ENCODE measurements at places on chromosomes 2 and 18.

- DNase-seq: no peak
These were observed 23.0 kb downstream of the BIN1 start for GRCh38 chr2:127083819-127084503.

DNA sequence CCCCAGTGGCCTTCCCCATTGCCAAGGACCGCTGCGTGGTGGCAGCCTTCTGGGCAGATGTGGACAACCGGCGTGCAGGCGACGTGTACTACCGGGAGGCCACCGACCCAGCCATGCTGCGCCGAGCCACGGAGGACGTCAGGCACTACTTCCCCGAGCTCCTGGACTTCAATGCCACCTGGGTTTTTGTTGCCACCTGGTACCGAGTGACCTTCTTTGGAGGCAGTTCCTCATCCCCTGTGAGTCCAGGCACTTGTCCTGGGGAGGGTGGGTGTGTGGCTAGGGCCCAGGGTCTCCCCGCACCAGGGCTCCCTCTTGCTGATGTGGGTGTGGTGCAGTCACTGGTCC, 31.9 kb downstream of the SNED1 start:
- no peak for DNase-seq

DNA sequence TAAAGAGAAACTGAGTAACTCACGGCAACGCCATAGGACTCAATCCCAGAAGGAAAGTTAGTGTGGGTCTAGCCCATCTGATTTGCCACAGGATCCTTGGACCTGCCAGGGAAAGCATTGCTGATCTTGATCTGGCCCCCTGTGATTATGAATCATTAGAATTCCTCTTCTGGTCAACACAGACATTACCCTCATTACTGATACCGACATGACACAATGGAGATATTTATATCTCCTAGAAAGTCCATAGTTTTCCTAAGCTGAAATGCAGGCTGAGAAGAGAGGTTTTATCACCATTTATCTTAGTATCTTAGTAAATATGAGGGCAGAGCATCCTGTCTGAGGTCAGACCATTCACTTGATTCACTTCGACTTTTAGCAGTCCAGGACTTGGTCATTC, 75.5 kb upstream of the CCDC68 start:
- DNase-seq: no peak

- no peak for DNase-seq
These were observed 5.6 kb downstream of the IL1F10 start for GRCh38 chr2:113073325-113073834.

- DNase-seq: no peak
These were observed 36.5 kb upstream of the B4GALT6 start for GRCh38 chr18:31720867-31721266.

GRCh38 chr2:213068676-213069359, 82.6 kb downstream of the IKZF2 start:
- no peak for DNase-seq

DNA sequence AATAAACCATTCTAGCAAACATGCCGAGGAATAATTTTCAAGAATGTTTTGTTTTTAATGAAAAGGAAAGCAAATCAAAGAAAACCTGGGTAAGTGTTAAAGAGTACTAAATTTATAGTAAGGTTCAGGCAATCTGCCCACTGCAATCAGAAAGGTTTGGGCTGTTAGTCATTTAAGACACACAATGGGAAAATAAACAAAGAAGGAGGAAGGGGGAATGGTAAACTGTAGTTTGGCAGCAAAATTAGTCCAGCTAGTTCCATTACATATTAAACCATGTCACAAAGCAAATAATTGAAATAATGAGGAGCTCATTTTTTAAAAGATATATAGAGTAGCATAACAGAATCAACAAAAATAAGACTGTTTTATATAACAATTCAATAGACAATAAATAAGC, 87.5 kb upstream of the COPS8 start:
- no peak for DNase-seq

DNA sequence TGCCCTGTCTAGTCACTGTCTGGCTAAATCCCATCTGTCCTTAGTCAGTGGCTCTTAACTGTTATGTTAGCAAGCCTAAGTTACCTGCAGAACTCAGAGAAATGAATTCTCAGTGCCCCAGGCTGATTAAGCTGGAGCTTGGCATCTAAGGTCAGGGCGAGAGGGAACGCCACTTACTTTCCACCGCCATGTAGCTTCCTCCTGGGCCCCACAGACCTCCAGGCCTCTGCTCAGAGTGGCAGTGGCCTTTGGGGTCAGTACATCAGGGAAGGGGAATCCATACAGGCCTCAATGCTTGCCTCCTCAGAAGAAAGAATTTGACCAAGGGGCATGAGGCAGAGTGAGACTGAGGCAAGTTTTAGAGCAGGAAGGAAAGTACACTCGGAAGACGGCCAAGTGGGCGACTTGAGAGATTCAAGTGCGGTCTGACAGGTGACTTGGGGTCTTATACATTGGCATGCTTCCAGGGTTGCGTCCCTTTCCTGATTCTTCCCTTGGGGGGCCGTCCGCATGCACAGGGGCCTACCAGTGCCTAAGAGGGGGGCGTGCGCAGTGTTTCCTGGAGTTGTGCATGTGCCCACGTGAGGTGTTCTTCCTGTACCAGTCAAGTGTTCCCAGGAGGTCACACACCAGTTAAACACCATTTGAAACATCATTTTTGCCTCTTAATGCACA, 64.1 kb downstream of the EMILIN2 start:
- DNase-seq: no peak

- no peak for DNase-seq
These were observed 265.2 kb upstream of the APCDD1 start for GRCh38 chr18:10188971-10189810.

DNA sequence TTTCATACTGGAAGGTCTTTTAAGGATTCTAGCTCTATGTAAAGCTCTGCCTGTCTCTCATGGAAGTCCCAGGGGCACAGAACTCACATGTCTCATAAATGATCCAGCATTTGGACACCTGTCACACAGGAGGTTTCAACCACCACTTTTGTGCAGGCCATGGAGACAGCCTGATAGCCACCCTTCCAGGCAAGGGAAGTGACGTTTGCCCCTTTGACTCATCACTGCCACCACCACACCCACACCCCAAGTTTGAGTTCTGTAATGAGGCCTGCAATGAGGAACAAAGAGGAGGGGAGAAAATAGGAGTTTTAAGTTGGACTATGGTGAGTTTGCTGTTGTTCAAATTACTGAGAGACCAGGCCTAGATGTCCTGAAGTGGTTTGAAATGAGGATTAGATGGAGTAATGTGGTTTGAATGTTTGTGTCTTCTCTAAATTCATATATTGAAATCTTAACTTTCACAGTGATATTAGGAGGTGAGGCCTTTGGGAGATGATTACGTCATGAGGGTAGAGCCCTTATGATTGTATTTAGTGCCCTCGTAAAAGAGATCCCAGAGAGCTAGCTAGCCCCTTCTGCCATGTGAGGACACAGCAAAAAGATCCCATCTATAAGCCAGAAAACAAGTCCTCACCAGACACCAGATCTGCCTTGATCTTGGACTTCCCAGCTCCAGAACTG, 175.3 kb upstream of the EPHA4 start:
- DNase-seq: no peak

DNA sequence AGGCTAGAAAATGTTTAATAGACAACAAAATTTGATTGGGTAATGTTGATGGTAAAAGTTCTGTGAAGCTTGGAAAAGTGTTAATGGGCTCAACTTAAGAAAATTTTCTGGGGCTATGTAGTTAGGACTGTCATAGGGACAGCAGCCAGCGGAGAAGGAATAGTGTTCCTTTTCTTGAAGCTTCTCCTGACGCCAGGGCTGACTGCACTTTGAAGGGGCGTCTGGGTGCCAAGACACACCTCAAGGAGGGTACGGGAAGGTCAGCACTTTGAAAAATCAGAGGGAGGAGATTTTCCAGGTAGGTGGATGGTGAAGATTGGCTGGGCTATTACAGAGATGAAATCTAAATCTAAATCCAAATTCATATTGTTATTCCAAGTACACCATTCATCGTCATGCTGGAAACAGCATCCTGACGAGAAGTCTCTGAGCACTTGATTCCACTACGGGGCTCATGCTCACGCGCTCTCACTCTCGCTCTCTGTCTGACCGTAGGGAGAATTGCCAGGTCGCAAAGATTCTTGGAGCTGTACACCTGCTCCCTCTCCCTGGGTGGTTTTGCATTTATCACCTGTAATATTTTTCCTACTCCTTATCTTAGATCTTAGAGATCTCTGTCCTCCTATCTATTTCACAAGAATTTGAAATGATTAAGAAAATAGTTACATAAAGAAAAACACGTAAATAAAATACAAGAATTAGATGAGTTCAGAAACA, 91.0 kb downstream of the ITGB1BP1 start:
- DNase-seq: no peak

DNA sequence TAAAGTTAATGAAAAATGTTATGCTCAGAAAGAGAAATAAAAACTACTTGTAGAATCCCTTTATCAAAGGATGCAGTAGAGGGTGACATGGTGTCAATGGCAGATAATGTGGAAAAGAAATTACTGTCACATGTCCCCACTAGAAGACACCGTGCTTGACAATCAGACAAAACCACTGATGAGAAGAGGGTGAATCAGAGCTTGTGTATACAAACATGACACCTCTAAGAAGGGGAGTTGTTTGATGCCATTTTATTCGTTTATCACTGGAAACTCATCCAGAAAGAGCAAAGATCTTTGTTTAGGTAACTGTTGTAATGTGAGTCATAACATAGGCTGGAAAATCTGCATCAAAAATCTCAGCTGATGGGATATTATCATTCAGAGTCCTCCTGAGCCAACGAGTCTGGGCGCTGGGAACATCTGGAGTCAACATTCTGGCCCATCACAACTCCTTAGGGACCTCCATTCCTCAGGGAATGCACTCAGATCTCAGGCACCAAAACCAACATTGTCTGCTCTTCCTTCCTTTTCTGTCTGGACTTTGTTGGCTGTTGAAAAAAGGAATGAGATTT, 49.5 kb upstream of the RAB12 start:
- no peak for DNase-seq

- DNase-seq: no peak
These were observed 1.1 kb downstream of the HPCAL1 start for GRCh38 chr2:10303694-10304378.

DNA sequence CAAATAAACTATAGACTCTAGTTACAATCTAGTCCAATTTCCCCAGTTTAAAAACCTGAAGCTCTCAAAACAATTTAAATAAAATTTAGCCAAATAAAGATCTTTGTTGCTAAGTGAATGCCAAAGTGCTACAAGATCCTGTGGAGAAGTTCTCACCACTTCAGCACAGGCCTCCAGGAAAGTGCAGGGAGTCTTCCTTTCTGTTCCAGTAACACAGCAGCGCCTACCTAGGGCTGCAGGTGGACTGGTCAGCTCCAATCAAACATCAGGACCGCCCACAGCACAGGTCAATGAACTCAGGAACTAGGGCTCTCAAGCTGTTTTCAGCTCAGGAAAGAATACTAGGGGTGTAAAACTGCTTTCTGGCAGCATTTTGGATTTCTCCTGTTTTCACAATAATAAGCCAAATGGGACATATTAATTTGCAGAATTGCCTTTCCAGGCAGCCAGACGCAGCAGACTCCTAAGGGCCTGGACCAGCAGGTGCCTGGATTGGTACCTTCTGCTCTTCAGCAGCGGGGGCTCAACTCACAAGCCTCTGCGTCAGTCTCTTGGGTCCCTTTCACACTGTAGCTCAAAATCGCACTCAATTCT, 1.5 kb downstream of the FAM110C start:
- DNase-seq: no peak

GRCh38 chr2:13681936-13682335, 950.6 kb upstream of the LRATD1 start:
- no peak for DNase-seq
